ENCODE measurements at places on chromosomes 13 and 19. TPM values are rescaled to one million over a fixed set of nuclear protein-coding genes. Genes with fewer than 3 reads are reported as not detected.

Gene TGFBR3L
- polyA plus RNA-seq: 0.35 TPM

DNA sequence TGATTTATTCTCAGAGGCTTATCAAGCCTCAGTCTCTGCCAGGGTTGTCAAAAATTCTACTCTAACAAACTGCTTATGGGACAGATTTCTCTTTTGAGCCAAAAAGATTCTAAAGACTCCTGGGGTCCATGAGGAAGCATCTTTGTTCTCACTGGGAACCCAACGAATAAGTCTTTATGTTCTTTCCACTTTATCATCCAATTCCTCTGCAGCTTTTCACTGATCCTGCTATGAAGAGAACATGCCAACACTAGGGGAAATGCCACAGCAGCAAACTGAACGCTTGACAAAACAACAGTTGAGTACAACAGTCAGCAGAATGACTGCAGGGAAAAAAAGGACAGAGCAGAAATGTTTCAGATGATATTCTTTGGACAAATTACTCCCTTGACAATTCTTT, 22.2 kb downstream of the DCLK1 start:
- no peaks in the 10 kb centered on the region for H3K4me1 ChIP-seq
- H3K4me3 ChIP-seq: no peak overlapping the region
- DNase-seq: no peak
- no peaks in the 10 kb centered on the region for H3K36me3 ChIP-seq
- H3K27ac ChIP-seq: no peak overlapping the region

DNA sequence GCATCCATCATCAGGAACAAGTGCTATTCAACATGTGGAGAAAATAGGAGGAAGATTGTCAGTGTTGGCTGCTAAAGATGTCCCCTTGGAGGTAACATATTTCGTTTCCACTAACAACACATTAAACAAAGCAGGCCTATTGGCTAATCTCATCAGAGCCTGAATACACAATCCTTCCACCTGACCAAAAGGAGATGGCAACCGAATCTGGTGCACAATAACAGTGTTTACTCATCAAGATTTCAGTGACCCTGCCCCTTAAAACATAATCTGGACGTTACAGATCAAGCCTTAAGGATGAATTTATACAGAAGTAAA, 582.5 kb downstream of the EFNB2 start:
- no peak overlapping the region for H3K27ac ChIP-seq
- H3K27me3 ChIP-seq: no peaks in the 10 kb centered on the region
- no peaks in the 10 kb centered on the region for H3K4me1 ChIP-seq
- no peak for DNase-seq
- H3K36me3 ChIP-seq: no peaks in the 10 kb centered on the region

Gene IQCN
- 0.79 TPM for polyA plus RNA-seq

Gene SLC27A1
- polyA plus RNA-seq: 3.6 TPM

GRCh38 chr13:106132216-106132615, 403.2 kb downstream of the EFNB2 start:
- H3K4me1 ChIP-seq: peaks cover 5% of the 10 kb centered on the region
- DNase-seq: no peak
- H3K4me3 ChIP-seq: no peak overlapping the region
- H3K27ac ChIP-seq: no peak overlapping the region
- H3K27me3 ChIP-seq: no peaks in the 10 kb centered on the region
- no peaks in the 10 kb centered on the region for H3K36me3 ChIP-seq
